ENCODE measurements at places on chromosomes 7 and 10. TPM values are rescaled to one million over a fixed set of nuclear protein-coding genes. Genes with fewer than 3 reads are reported as not detected.

CLDN4 gene
- 249 TPM for total RNA-seq

PRR15 gene
- total RNA-seq, result 28.9 TPM

ICA1 gene
- total RNA-seq, result 34.2 TPM

- DNase-seq, result no peak
These were observed 703.5 kb downstream of the GATA3 start for GRCh38 chr10:8758029-8758428.

DNA sequence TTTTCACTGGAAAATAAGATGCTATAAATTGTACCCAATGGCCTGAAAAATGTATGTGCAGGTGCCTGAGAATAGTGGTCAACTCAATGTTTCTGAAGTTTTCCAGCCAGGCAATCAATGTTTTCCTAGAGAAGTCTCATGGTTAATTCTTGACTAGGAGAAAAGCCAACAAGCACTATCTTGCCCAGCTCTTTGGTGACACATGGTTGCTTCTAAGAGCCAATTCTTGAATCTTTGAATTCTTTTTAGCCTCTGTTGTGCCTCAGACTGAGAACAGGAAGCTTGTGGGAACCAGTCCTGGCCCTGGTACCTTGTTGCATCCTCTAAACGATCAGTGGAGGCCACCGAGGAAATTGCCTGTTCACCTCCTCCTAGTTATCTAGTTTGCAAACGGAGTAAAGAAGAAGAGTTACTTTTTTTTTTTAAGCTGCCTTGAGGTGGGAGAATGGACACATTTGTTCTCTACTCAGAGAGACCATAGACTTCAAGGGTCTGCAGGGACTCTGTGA, 144.0 kb upstream of the MKLN1 start:
- DNase-seq, result no peak

DNA sequence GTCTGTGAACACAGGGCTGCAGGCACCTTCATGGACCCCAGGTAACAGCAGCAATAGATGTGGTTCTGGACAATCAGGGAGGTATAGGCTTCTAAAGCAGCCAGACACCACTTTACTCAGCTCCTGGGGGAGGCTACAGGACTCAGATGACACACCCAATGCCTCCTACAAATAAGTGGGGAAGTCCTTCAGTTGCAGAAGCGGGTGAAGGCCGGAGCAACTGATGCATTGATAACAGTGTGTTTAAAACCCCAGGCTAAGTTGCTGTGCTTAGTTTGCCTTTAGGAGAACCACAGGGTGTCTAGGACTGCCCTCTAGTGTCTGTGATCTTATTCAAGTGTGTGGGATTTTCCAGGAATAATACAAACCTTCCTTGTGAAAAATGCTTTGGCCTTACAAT, 5.9 kb upstream of the ITGA8 start:
- DNase-seq, result no peak

DNA sequence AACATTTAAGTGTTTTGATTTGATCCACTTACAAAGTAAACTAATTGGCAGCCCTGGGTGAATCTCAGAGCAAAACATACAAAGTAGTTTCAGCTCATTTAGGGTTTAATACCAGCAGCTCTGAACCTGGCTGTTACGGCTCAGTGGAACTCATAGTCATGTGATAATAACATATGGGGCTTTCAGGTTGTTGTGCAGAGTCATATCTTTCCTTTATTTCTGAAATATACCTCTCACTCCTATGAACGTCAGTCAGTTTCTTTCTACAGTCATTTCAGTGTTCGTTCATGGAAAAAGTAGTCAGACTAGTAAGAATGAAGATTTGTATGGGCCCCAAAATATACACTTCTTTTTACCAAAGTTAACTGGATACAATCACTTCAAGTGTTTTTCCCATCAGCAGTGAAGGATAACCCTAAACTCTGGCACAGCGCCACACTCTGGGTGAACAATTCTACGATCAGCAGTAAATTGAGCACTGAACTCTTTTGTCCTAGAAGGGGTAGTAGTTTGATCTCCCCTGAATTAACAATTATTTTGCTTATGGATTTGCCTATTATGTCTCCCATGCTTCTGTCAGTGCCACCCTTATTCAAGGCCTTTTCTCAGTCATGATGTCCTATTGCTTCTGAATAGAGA, 218.6 kb downstream of the THSD7A start:
- no peak for DNase-seq

GRCh38 chr7:33753881-33754525, 151.3 kb upstream of the BMPER start:
- DNase-seq, result no peak

- peak; percentile 30 for DNase-seq
These were observed 4.4 kb downstream of the OPN4 start for GRCh38 chr10:86658751-86659150.

- peak; percentile 65 for DNase-seq
These were observed 721 bp downstream of the CCNJ start for GRCh38 chr10:96043893-96044715.

- DNase-seq, result peak; percentile 67
These were observed 121.9 kb downstream of the PTPRZ1 start for GRCh38 chr7:121994625-121995410.
